ENCODE measurements at places on chromosomes 1 and 21.

- no peak for DNase-seq
Measured at GRCh38 chr21:42096566-42096965, 25.4 kb downstream of the UMODL1 start.

GRCh38 chr1:181583598-181583997 is 100.3 kb downstream of the CACNA1E start:
- no peak for DNase-seq

DNA sequence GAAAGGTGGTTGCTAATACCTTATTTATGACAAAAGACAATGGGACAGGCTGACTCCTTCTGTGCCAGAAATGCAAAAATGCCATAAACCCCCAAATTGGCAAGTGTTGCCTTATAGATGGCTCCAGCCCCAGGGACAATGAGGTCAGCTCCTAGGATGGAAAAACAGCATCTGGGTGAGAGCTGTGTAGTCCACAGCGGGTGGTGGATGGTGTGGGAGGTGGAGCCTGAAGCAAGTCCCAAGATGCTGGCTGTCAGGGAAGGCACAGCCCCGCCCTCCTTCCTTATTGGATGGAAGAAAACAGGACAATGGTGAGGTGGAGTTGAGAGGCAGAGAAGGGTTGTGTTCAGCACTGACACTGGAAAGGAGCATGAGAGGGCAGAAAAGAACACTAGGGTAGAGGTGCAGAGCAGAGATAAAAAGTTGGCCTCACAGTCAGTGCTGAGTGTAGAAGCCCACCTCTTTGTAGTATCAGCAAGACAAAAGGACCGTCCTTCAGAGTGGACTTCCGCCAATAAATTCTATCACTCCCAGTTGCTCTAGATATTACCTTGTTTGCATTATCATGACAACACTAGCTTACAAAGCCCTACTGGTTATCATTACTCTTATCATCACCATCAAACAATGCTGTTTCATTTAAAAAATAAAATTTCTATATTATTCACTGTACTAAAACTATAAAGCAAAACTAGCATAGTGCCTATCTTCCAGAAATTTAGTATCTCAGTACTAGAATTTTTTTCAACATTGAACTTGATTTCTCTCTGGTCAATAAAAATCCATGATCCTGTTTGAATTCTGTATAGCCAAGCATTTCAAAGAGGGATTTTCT is 3.7 kb upstream of the SDE2 start:
- no peak for DNase-seq

GRCh38 chr1:94279038-94279437 is 41.7 kb upstream of the ARHGAP29 start:
- no peak for DNase-seq

DNA sequence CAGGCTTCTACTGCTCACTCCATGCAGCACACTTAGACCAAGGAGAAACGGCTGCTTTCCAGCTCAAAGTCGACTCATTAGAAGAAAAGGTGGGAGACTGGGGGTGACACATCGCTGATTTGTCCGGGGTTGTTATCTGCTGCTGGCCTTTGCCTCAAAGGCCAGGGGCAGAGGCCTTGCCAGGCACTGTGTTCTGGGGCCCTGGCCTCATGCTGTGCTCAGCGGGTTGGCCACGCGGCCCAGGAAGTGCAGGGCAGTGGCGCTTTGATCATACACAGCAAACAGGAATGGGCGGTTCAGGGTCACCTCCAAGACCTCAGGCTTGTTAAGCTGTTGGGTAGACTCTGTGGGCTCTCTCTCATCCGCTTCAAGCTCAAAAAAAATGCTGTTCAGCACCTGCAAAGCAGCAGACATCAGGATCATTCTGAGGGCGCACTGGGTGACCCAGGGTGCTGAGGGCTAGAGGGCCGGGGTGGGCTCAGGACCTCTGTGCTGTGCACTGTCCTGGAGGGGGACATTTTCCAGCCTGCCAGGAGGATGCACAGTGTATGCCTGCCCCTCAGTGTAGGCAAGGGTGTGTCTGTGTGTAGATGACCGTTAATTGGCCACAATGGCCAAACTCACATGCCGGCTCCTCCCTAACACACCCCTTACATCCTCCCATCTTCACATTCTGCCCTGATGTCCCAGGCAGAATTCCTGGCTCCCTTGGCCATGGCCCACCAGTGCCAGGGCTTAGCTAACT is 10.8 kb downstream of the AGT start:
- no peak for DNase-seq

- DNase-seq: no peak
Measured at GRCh38 chr1:114153261-114154145, at the start of gene SYT6. SYT6 (minus strand) TSS chr1:114153869; CDS start chr1:114153772, 97 bp downstream.

GRCh38 chr1:54323921-54324250 is 82.3 kb downstream of the SSBP3 start:
- no peak for DNase-seq

DNA sequence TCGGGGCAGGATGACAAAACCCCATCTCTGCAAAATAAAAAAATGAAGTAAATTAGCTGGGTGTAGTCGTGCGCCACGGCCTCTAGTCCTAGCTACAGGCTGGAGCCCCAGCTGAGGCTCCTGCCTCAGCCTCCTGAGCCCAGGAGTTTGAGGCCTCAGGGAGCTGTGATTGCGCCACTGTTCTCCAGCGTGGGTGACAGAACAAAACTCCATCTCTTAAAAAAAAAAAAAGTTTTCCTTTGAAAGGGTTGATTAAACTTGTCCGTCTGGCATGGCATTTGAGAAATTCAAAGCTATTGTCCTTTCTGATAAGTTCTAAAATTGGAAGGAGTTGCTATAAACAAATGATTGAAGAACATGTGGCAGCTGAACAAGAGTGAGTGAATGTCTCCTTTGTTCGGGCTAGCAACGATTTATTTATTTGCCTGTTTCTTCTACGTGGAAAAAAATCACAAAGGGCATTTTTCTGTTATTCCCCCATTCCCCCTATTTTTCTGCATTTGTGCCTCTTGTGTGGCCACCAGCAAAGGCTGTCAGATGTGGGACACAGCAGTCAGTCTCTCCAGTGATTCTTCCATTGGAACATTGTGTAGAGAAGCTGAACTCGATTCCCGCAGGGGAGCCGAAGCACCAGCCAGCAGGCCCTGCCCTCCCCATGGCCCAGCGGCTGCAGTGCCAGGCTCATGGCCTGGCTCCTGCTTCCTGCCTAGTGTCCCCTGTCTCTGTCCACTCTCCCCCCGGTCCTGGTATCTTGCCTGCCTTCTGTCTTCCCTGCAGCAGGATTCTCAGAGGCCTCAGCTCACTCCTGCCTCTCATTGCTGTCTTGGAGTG is 21.5 kb upstream of the PWP2 start:
- DNase-seq: no peak

DNA sequence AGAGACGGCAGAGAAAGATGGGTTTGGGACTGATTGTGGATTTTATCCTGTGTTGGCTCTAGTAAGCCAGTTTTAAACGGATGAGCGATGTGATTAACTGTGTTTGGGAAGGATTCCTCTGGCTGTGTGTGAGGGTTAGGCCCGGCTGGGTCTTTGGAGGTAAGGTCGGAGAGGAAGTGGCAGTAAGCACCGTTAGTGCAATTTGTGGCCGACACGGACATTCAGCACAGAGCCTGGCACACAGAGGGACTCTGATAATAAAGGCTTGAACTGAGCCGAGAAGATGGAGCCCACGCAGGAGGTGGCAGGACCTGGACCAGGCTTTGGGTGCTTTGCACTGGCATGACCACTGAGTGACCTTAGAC is 1.3 kb downstream of the MTFR1L start:
- no peak for DNase-seq

- no peak for DNase-seq
Measured at GRCh38 chr1:224684979-224685425, 68.9 kb downstream of the CNIH3 start.

GRCh38 chr1:213817156-213817555 is 170.6 kb upstream of the PROX1 start:
- no peak for DNase-seq

DNA sequence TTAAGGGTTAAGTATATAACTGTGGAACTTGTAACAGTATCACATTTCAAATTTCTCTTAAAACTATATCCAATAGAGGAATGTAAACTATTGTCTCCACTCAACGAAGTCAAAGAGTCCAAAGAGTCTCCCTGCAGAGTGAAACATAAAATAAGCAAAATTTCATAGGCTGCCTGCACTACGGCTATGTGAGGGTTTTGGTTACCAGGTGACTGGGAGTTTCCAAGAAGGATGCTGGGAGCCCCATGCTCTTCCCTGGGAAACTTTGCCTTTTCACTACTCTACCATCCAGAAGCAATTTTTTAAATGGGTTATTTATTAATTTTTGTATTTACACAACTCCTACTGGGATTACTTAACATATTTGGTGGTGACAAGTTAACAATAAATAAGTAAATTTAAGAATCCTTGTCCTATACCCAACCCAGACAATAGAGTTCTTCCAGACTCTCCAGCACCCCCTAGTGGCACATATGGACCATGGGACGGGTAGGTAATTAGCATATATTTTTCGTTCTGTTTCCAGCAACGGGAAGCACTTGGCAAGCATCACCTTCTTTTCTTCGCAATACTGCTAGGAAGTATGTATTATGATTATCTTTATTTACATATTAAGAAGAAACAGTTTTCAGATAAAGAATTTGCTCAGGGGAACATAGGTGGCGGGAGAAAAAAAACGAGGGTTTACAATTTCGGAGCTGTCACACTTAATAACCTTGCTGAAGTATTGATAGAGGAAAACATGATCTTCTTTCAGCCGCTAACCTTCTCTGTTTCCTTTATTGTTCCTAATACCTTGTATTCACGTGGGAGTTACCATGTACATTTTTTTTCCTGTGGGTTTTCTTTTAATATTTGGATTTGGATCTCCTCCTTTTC is 3.5 kb downstream of the FMO2 start:
- peak; percentile 6 for DNase-seq

DNA sequence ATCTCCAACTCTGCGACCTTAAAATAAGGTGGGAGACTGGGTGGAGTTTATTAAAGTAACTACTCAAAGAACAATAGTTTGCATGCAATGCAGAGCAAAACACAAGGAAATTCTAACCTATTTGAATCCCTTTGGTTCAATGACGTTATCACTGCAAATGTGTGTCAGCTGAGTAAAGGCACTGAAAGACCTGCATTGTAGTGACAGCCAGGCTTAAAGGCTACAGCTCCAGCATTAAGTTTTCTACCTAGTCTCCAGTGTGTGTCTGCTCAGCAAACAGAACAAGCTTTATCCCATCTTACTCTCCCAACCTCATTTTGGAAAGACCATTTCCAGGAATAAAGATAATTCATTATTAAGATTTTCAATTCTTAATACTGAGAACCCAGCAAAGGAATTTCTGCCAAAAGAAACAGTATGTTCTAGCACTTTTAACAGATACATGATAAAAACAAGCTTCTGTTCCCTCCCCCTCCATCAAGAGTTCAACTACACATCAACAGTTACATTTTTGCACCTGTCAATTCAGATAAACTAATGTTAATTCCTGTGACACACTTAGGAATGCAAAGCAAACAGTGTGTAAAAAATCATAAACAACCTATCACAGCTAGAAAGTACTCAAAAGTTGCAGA is 14.2 kb downstream of the PTP4A2 start:
- DNase-seq: no peak

GRCh38 chr1:167744901-167745300 is 23.1 kb downstream of the MPZL1 start:
- no peak for DNase-seq

DNA sequence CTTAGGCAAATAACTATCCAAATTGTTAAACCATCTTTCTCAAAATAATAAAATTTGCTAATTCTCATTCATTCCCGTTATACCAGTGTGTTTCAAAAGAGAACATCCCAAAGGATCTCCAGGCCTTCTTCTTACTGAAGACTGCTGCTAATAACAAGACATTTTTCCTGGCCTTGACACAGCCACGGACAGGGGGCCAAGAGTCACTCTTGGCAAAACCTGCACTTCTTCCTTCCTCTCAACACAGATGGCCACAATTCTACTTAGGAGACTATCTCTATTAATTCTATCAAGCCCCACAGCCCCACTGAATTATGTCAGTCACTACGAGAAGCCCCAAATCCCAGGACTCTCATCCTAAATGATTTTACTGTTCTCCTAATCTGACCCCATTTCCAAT is 86.0 kb downstream of the EVI5 start:
- DNase-seq: no peak

DNA sequence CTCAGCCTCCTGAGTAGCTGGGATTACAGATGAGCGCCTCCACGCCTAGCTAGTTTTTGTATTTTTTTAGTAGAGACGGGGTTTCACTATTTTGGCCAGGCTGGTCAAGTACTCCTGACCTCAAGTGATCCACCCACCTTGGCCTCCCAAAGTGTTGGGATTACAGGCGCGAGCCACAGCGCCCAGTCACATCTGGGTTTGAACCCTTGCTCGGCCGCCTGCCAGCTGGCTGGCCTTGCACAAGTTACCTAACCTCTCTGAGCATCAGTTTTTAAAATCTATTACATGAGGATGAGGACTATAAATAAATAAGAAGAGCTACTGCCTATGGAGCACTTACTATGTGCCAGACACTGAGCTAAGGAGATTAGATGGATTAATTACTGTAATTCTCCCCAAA is 17.7 kb upstream of the PADI2 start:
- DNase-seq: no peak

GRCh38 chr1:202837746-202838262 is 27.1 kb downstream of the PCAT6 start:
- DNase-seq: no peak

DNA sequence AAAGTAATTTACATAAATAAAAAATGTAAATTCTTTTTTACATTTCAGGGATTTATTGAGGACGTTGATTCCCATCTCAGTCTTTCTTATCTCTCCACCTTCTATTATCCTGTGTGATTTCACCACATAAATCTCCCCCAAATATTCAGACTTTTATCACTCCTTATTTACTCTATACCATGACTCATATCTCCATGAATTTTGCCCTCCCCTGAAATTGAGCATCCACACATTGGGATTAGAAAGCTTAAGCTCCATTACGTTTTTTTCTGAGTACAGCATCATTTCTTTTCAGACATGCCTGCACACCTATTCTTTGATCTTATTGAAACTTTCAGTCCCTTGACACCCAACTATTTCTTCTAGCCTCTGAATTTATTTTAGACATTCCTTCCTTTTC is 111.2 kb downstream of the IFI44 start:
- no peak for DNase-seq

- no peak for DNase-seq
Measured at GRCh38 chr1:206708058-206708457, 23.4 kb downstream of the MAPKAPK2 start.

DNA sequence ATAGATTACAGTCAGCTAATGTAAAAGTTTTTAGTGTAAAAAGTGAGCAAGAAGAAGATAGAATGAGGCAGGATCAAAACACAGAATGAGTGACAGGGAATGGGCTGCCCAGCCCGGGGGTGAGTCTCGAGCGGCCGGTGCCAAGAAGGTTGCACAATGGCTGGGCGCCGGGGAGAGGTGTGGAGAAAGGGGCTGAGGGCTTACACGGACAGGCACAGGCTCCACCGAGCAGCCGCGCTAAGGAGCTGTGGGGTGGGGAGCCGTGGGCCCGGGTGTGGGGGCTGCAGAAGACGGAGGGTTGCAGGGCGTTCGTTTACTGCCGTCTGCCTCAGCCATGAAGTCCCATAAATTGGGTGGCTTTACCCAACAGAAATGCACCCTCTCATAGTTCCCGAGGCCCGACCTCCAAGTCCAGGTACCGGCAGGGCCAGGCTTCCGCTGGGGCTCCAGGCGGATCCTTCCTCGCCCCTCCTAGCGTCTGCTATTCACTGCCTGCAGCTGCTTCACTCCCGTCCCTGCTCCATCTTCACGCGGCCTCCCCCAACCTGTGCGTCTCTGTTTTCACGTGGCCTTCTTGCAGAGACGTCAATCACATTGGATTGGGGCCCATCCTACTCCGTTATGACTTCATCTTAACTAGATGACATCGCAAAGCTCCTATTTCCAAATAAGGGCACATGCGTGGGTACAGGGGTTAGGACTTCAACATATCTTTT is 277.2 kb downstream of the CAMTA1 start:
- DNase-seq: no peak
